Small intestine (tissue), 16 donors: ENCODE measurements at places on chromosomes 16 and 17.

DNA sequence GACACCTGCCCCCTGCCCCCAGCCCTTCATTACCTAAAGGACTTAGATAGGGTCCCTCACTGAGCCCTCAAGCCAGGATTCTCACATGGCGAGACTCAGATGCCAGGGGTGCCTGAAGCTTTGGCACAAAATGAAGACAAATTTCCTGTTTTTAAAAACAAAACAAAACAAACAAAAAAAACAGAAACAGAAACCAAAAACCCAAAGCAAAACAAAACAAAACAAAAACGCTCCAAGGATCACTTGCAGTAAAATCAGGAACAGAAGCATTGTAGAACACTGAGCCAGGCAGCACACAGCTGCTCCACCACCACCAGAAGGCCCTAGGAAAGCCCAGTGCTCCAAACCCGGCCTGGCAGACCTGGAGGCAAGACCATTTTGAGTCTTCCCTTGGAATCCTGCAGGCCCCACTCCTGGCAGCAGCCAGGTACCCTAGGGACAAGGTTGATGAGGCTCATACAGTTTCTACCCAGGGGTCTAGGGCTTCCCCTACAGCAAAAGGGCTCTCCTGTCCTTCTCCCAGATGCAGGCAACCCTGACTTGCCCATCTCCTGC, 20.8 kb downstream of the MYO18A start:
- no peak for DNase-seq

GRCh38 chr16:78230832-78231231, 131.4 kb downstream of the WWOX start:
- peak; percentile 27 for DNase-seq

- no peak for DNase-seq
These were observed 1.0 kb downstream of the MGRN1 start for GRCh38 chr16:4625560-4626159.

GRCh38 chr17:74547736-74548135, 1.8 kb upstream of the CD300C start:
- no peak for DNase-seq

DNA sequence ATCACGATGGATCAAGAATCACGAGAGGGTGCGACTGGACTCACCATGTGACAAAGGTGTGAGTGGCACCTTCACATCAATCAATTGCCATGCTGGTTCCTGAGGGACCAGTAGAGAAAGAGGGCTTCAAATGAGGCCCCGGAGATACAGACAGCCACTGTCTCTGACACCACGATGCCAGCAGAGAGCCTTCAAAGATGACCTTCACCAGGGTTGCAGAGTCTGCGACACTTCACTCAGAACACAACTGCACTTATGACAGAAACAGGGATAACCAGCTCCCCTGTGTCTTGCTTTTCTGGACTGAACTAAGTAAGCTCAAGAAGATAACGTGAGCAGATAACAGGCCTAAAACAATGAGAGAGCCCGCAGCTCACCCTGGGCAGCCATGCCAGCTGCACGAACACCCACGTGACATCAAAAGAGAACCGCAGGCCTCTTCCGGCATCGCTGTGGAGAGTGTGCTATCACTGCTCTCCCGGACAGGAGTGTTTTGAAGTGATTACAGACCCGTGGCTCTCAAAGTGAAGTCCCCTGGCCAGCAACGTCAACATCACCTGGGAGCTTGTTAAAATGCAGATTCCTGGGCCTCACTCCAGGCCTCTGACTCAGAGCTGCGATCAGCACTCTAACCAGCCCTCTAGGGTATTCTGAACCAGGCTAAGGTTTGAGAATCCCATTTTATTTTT, 36.4 kb downstream of the KLHDC4 start:
- DNase-seq, result no peak

DNA sequence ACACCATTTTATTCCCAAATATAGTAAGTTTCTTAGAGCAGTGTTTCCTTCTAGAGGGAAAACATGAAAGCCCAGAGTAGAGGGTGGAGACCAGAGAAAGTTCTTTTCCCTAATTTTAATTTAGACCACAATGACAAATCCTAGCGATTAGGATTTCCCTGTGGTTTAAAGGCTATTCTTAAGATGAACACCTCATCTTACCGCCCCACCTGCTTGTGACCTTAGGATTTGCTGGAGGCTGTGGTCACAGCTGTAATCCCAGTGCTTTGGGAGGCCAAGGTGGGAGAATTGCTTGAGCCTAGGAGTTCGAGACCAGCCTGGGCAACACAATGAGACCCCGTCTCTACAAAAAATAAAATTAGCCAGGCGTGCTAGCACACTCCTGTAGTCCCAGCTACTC, 51.1 kb downstream of the GPRC5B start:
- DNase-seq, result no peak

DNA sequence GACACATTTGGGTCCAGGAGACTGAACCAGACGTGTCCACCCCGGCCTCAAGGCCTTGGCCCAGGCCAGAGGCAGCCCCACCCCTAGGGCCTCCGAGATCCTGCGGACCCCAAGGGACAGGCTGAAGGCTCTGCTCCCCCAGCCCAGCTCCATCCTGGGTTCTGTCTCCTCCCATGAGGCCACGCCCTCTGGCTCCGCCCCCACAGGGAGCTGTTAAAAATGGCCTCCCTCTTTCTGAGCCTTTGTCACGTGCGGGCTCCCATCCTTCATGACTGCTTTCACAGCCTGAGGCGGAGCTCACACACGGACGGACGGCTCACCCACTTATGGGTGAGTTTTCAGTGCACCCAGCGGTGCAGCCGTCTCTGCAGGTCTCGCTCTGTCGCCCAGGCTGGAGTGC, 6.5 kb upstream of the CACNA1H start:
- DNase-seq, result no peak

DNA sequence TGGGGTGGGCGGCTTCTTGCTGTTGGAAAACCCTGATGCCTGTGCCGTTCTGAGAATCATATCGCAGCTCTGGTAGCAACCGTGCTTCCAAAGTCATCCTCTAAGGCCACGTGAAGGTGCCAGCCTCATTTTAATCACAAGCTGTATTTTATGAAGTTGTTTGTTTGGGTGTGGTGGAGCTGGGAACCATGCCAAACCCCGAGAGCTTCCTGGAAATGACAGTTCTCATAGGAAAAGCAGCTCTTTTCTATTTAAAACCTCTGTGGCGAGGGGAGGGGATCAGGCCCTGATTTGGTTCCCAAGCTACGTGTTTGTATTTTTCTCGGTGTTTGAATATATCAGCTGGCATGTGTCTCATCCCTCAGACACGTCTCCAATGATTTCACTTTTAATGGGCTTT, 21.7 kb downstream of the KNOP1 start:
- peak; percentile 86 for DNase-seq

DNA sequence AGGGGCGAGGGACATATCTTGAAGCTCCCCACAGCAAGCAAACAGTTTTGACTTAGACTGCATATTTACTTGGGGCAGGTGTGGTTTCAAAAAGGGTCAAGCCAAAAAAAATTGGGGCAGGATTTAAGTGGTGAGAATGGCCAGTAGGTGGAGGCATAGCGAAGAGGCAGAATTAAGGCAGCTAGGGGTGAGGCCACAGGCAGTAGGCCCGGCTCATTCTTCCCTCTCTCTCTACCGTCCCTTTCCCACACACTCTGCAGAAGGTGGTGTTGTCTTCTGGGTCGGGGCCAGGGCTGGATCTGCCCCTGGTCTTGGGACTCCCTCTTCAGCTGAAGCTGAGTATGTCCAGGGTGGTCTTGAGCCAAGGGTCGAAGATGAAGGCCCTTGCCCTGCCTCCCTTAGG, 2.6 kb downstream of the SHBG start:
- DNase-seq, result no peak

- peak; percentile 67 for DNase-seq
These were observed 814 bp upstream of the RUNDC3A start for GRCh38 chr17:44307387-44308186.

DNA sequence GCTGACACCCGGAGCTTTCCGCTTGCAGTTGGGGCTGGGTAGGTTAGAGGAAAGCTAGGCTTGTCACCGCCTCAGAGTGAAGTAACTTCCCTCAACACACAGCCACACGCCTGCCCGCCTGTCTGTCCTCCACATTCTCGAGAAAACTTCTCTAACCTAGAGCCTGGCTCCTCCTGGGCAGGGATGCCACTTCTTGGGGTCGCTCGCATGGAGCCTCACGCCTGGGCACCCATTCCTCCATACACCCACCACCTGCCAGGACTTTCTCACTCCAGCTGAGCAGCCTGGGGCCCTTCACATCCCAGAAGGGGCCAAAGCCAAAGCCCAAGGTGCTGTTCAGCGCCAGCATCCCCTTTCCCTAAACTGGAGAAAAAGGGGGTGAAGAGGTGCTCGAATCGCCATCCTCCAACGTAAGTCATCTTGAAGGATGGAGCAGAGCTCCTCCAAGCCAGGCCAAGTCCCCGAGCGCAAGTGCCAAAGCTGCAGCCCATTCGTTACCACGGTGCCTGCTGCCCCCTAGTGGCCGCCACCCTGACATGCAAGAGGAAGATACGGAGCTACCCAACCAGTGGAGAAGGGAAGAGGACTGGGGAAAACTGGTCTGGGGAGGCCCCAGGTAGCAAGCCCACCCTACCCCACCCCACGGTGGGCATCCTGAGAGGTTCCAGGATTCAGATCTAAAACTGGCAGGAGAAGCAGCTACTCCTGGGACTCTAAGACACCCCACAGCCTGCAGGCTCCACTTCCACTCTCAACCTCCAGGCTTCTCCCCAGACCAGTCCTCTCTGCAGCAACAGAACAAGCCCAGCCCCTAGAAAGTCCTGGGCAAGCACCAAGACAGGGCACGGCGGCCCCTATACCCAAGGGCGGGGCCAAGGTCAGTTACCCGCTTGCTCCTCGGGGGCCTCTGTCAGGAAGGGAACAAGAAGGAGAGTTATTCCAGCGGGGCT, 63.1 kb downstream of the MYO18A start:
- DNase-seq, result peak; percentile 59

DNA sequence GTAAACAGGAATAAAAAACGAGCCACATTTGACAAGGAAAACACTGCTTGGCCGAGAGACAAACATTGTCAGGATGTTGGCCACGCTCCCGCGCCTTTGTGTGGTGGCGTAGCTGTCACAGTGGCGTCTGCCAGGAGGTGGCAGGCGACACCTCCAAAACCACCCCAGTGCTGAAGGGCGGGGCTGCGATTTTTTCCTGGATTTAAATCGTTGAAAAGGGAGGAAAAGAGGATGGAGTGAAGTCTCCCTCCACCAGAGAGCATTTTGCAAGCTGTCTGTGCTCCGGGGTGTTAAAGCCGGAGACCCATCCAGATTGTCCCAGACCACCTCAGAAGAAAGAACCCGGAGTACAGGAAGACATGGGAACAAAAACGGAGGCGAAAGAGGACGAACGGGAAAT, 12.7 kb downstream of the MRM3 start:
- DNase-seq, result peak; percentile 74

GRCh38 chr17:80217703-80218362, 2.3 kb downstream of the SGSH start:
- DNase-seq, result peak; percentile 44

DNA sequence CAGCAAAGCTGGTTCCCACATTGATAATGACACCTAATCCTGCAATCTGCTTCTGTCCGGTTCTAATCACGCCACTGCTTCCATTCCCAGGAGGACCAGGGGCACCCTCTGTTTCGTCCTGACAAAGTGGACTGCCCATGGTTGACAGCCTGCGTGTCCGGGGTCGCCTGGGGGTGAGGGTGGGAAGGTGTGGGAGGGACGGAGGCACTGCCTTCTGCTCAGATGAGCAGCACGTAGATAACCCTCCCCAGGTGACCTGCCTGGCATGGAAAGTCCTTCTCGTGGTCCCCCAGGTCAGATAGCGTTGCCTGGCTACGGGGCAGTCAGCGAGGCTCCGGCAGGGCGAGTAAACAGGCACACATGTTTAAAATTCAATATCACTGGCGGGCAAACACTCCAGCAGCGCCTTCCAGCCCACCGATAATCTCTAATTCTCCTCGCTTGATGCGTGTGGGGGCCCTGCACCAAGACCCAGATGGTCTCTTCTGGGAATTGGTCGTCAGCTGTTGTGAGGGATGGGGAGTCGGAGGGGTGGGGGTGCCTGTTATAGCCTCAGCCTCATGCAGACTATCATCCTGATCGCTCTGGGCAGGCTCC, 132.2 kb downstream of the RAP1GAP2 start:
- no peak for DNase-seq

- DNase-seq, result no peak
These were observed 1.7 kb upstream of the NPIPB7 start for GRCh38 chr16:28473714-28474265.

DNA sequence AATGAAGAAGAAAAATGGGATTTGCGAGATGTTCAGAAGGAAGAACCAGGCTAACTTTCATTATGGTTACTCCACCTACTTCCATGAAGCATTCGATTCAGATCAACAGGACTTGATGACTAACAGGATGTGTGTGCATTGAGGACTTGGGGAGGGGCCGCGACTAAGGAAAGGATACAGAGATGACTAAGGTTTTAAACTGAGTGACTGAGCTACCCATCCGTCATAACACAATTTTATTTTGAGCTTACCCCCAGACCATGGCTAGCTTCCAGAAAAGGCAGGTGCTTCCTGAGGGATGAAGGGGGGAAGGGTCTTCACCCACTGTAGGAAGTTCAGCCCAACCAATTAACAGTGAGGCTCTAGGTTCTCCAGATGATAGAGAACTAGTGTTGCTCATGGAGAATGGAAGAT, 2.5 kb upstream of the CDYL2 start:
- no peak for DNase-seq

- no peak for DNase-seq
These were observed 19.1 kb downstream of the FAM20A start for GRCh38 chr17:68581863-68582645.

GRCh38 chr17:33389504-33390135, 96.5 kb upstream of the ASIC2 start:
- DNase-seq, result no peak

DNA sequence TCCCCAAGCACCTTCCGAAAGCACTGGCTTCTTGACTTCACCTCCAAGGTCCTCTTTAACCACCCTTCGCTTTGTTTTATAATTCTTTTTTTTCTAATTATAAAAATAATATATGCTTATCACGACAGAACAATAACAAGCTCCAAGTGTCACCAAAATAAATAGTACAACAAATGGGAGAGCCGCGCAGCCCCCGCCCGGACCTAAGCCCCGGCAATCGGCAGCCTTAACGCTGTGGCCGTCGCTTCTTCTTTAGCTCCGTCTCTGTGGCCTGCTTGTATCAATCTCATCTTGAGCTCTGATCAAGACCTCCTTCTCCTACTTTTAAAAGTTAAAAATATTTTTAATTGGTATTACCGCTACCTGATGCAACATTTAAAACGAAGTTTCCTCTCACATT, 42.7 kb downstream of the CYB5D2 start:
- DNase-seq, result no peak

DNA sequence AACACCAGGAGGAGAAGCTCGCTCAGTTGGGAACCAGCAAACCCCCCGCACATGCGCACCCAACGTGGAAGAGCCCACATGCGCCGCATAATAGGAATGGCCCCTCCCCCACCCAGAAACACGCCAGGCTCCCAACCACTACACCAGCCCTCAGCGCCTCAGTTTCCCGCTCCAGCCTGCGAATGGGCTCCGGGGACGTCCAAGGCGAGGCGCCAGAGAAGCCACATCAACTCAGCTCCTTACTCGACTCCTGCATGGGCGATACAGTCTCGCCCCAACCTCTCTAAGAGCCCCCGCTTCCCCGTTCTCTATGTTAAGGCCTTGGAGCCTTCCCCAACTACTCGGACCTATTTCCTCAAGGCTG, 504 bp downstream of the SRSF1 start:
- peak; percentile 89 for DNase-seq

GRCh38 chr17:50151937-50152547, 1.6 kb upstream of the PPP1R9B start:
- DNase-seq, result peak; percentile 94
